Stimulated activated CD8-positive, alpha-beta memory T cell treated with anti-CD3 and anti-CD28 coated beads, Interleukin-4, amount 100 ng/mL, for 1 hour (primary cell): ENCODE measurements at places on chromosomes 2 and 18.

- no peak for DNase-seq
These were observed 36.9 kb downstream of the REEP1 start for GRCh38 chr2:86300496-86300895.

GRCh38 chr2:56260415-56260814, 76.6 kb downstream of the CCDC85A start:
- no peak for DNase-seq

DNA sequence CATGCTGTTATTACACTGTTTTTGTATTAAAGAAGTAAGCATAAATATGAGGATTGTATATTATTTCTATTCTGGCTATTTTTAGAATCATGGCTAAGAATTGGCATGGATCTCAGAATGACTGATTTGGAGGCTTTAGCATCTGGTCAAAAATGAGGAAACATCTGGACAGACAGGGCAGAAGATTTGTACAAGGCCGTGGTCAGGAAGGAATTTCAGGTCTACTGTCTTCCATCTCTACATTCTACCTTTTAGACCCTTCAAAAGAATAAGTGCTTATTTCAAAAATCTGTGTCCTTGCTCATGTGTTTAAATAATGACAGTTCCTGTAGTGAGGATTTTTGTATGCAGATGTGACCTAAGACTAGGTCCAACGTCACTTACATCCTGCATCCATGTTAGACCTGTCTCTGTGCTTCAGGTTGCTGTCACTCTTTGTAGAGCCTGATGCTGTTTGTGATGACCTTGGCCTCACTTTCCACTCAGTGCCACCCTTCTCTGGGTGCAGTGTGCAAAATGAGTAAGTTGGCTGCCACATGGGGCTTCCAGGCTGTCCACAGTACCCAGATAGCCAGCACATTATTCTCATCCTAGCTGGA, 54.7 kb upstream of the B3GNT2 start:
- DNase-seq, result no peak

DNA sequence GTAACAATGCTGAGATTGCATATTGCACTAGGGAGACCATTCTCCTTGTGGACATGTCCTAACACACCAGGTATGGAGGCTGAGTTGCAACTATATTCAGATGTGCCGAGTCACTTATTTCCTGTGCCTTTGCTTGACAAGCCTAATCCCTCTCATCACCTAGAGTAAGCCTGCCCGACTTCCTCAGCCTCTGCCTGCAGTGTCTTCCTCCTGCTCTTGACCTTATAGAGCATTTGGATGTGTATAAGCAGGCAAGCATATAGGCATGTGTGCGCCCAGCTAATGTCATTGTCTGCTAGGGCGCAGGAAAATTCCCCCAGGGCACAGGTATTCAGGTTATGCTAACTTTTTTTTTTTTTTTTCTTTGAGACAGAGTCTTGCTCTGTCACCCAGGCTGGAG, 316.9 kb downstream of the CDH2 start:
- DNase-seq, result no peak

GRCh38 chr18:57544936-57545660, 41.4 kb downstream of the FECH start:
- no peak for DNase-seq

- DNase-seq, result no peak
These were observed 66.5 kb downstream of the SLC40A1 start for GRCh38 chr2:189514104-189514503.

GRCh38 chr2:7116511-7116910, 199.3 kb downstream of the RNF144A start:
- DNase-seq, result no peak

GRCh38 chr2:8543060-8543382, 138.8 kb upstream of the ID2 start:
- no peak for DNase-seq

- DNase-seq, result no peak
These were observed 1087.5 kb upstream of the NXPH2 start for GRCh38 chr2:139867601-139868226.

DNA sequence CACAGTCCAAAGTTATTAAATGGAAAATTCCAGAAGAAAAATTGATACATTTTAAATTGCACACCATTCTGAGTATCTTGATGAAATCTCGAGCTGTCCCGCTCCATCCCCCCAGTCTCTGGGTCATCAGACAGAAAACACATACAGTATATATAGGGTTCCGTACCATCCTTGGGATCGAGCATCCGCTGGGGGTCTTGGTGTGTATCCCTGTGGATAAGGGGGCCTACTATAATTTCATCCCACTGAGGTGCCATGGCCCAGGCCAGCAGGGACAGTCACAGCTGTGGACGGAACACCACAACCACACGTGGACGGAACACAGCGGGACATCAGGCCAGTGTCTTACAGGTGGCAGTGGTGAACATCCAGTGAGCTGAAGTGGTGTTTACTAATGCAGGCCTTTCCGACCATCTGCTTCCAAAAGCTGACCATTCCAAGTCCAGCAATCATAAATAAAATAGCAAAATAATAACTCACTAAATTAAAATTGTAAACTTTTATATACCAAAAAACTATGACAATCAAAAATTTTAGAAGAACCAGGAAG, 14.0 kb downstream of the TWIST2 start:
- no peak for DNase-seq

DNA sequence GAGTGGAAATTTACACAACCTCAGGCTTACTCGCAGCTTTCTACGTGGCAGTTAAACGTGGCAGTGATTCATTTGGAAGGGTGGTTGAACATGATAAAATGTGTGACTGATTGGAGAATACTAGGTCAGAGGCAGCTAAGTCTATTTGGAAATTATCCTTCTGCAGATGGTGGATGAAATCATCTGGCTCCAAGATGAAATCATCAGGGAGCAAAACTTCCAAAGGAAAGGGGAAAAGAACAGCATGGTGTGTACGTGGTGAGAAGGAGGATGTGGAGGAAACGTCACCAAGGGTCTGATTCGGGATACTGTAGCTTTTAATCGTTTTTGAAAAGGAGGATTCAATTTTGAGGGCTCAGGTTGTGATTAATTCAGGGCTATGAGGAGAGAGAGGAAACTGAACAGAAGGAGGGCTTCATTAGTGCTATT, 47.9 kb downstream of the COL3A1 start:
- no peak for DNase-seq

GRCh38 chr2:19898592-19899329, 3.0 kb downstream of the TTC32 start:
- DNase-seq, result no peak

DNA sequence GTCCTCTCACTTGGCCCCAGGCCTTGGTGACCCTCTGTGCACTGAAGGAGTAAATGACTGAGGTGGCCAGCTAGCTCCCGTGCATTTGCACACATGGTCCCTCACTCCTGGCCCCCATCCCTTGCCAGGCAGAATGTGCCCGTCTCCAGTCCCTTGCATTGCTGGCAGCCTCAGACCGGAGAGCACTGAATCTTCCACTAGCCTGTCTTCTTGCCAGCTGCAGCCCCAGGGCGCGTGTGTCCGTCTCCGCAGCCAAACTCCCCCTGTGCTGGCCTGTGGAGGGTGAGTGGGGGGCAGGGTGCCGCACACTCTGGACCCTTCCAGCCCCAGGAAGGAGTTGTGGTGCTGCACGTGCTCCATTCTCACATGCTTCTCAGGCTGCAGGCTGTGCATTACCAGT, 35.9 kb downstream of the INPP4A start:
- DNase-seq, result no peak

DNA sequence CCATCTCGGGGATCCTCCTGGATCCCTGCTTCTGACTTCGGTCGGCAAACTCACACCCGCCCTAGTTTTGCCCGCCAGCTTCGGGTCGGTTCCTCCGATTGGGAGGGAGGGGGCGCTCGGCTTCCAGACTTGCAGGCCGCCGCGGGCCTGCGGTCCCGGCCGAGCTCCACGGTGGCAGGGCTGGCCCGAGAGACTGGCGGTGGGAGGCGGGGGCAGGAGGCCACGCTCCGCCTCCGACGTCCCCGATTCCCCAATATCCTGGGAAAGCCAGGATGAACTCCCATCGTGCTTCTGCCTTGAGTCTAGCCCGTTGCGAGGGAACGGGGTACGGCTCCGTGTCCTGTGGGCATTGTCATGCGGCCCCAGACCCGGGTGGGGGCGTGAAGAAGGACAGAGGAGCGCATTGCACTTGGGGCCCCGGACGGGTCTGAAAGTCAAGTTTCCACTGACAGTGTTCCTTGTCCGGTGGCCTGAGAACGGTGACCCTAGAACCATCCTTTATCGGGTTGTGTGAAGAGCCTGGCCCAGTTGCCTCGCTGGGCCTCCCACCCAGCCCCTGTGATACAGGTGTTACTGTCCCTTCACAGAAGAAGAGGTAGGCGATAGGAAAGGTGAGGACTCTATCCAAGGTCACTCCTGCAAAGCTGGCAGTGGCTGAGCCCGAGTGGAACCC, 2.4 kb upstream of the INHBB start:
- DNase-seq, result peak; percentile 4

- no peak for DNase-seq
These were observed 101.8 kb upstream of the RPE start for GRCh38 chr2:209900638-209901037.

GRCh38 chr18:57516056-57516455, 70.4 kb downstream of the FECH start:
- DNase-seq, result no peak

DNA sequence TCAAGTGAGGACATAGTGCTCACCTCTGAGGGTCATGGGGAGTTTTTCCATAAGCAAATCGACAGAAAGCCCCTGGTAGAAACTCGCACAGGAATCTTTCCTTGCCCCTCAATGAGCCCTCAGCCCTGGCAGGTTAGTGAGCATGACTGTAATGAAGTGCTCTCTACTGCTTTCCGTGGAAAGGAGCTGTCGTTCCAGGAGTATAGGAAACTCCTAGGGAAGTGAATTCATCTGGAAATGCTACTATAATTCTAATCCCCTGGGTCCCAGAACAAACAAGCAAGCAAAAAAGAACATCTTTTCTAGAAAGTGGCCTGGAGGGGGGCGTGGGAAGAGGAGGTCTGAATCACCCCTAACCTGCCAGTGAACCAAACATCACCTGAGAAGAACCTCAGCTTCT, 18.1 kb downstream of the BCL2L11 start:
- no peak for DNase-seq

DNA sequence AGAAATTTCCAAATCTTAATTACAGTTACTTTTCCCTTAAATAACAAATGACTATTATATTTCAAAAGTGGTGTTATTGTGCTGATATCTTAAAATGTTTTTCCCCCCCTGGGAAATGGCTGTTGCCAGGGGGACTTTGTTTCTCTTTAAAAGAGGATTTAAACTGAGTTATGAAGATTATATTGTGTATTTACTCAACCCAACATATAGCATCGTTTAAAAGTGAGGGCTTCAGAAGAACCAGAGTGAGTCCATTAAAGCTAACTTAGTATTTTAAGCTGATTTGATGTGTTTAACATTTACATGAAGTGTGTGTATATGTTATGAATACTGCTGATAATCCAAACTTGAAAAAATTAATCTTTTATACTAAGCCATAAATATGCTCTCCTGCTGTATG, 81.6 kb downstream of the COL5A2 start:
- no peak for DNase-seq

GRCh38 chr18:26864658-26865057, 849 bp downstream of the AQP4 start:
- no peak for DNase-seq

- DNase-seq, result no peak
These were observed 204.0 kb downstream of the ARL4C start for GRCh38 chr2:234292962-234293243.

GRCh38 chr2:142867136-142867535, 10.3 kb upstream of the KYNU start:
- DNase-seq, result no peak

GRCh38 chr2:148614014-148614321, 30.6 kb upstream of the EPC2 start:
- DNase-seq, result no peak

DNA sequence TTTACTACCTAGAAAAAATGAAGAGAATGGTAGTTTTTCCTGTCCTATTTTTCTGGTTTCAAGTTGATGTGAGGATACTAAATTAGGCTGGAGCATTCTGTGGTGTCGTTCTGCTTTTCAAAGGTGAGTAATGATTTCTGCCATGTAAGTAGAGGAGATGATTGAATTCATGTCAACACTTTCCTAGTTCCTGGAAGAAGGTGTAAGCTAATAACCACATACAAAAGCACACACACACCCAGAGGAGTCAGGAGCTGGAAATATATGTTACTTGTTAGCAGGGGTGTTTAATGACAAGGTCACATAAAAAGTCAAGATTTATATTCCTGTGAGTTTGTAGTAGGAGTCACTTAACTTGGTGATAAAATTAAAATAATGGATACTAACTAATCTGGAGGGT, 172.1 kb downstream of the TMX3 start:
- DNase-seq, result no peak

GRCh38 chr18:42028247-42028832, 73.3 kb downstream of the PIK3C3 start:
- peak; percentile 9 for DNase-seq

DNA sequence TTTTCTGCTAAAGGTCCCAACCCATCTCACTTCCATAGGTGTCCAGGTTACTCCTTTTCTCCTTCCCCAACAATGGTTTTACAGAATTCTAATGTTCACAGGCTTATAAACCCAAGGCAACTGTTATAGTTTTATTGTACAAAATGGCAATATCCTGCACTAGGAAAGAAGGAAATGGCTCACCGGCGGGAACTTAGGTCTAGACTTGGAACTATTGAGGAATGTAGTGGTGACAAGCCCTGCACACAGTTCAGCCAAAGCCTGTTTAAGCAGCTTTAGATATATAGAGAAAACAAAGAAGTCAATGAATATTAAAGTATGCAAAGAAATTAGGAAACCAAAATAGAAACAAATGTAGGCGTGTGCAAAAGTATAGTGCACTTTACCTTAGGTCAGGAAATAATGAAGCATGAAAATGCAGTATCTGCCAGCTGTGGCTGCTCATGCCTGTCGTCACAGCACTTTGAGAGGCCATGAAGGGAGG, 22.7 kb upstream of the KCNG3 start:
- DNase-seq, result no peak

DNA sequence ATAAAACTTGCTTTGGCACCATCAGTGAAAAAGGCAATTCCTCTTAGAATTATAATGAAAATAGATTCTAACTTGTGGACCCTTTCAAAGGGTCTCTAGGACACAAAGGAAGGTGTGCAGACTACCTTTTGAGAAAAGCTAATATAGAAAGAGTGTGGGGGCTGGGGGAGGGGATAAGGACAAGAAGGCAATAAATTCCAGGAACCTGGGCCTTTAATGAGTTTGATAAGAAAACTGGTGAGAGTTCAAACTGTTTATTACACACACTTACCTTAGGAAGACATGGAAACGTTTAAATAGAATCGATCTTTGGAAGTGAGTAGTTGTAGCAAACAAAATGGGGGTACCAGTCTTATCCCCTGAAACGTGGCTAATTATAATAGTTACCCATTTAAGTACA, 39.6 kb upstream of the PGAP1 start:
- no peak for DNase-seq

DNA sequence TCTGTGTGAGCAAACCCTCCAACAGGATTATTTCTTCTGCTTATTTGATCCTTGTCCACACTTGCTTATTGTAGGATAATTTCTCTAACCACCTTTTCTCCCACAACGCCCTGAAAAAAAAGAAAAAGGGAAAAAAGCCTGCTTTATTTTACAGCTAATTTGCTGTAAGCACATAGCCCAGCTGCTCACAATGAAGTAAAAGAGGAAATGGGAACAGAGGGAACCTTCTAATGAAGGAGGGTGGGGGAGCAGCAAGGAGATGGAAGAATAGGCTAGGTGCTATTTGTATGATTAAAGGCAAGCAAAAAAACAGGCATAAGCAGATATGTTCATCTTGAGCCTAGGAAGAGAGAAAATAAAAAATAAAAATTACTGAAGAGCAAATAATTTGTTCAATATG, 331.6 kb downstream of the TXNL1 start:
- no peak for DNase-seq
